H54 (cell line): ENCODE measurements at places on chromosomes 6 and 20.

DNA sequence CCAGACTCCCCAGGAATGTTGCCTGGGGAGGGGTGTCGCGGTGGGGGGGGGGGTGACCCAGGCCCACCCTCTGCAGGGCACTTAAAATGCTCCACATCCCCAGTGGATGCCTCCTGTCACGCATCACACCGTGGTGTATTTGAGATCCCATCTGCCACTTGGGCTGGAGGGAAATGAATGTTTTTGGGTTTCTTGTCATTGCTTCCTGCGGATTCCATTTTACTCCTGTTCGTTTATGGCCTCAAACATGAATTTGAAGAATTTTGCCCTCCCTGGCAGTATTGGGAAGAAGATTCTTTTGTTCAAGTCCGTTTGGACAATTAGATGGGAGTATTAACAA, 544 bp upstream of the KHDC1 start:
- DNase-seq, result no peak

- DNase-seq, result no peak
Measured at GRCh38 chr20:19809505-19809904, 51.4 kb downstream of the RIN2 start.

DNA sequence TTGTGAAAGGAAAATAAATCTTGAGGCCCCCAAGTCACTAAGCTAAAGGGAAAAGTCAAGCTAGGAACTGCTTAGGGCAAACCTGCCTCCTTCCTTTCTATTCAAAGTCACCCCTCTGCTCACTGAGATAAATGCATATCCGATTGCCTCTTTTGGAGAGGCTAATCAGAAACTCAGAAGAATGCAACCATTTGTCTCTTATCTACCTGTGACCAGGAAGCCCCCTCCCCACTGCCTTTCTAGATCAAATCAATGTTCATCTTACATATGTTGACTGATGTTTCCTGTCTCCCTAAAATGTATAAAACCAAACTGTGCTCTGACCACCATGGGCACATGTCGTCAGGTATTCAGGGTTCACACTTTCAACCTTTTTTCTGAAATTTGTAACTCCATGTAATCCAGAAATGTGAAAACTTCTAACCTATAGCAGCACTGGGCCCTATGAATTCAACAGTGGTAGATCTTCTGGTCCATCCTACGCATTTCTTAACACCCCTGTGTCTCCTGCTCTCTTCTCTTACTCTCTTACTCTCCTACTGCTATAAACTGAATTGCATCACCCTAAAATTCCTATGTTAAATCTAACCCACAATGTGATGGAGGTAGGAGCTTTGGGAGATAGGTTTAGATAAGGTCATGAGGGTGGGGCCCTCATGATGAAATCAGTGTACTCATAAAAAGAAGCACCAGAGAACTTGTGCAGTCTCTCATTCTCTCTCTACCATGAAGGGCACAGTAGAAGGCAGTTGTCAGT, 89.3 kb downstream of the EPB41L2 start:
- DNase-seq, result no peak

GRCh38 chr6:133893946-133894345, 5.0 kb downstream of the TCF21 start:
- DNase-seq, result no peak

DNA sequence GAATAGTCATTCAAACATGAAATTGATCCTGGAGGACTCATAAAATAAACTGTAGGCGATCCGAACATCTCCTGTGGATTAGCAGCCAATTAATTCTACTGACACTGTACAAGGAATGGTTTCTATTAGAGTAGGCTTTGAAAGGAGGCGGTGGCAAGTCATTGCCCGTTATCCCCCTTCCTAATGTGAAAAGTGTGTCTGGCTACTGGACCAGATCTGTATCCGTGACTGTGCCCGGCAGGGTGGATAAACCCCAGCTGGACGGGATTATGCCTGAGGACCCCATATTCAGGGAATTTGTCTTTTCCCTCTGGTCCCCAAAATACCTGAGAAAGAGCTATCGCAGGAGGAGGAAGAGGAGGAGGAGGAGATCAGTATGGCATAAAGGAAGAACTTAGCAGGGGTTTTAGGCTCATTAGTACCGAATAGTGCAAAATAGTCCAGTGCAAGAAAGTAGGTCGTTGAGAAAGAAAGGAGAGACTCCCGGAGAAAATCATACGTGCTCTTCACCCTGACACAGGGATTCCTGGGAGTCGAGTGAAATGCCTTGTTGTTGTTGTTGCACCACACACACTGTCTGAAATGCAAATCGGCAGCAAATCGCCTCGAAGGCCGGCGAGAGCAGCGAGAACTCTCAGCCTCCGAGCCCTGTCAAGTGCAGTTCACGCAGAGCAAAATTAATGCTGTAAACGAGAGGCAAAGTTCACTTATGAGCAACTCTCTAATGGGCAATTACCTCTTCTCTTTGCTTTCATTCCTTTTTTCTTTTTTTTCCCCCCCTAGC, 178.9 kb upstream of the ARID1B start:
- DNase-seq, result no peak

GRCh38 chr6:117028256-117028655, 151.2 kb downstream of the RFX6 start:
- DNase-seq, result no peak

DNA sequence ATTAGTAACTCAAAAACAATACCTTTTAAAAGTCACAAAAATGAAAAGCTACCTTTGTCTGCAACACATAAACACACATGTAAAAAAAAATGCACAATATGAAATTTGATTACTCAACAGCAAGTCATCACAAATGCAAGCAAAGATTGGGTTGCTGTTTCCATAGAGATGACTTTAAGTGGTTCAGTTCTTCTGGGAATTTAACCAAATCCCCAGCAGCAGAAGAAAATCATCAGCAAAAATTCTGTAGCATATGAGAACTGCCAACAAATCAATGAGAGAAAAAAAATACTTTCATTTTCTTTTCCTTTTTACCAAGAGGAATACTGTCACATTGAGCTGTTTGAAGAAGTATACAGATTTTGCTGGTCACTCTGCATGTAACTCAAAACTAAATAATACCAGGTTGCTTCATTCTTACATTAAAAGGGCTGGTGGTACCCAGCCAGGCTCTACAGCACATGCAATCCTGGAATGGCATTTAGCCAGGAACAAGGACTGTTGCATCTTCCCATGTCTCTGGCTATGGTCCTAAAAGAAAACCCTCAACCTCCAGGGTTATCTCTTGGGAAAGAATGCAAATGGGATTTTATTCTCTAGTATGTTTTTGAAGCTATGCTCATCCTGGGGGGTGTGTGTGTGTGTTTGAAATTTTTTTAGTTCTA, 158.3 kb downstream of the OPRM1 start:
- DNase-seq, result no peak

- no peak for DNase-seq
Measured at GRCh38 chr20:34544109-34544796, 14.3 kb upstream of the MAP1LC3A start.

DNA sequence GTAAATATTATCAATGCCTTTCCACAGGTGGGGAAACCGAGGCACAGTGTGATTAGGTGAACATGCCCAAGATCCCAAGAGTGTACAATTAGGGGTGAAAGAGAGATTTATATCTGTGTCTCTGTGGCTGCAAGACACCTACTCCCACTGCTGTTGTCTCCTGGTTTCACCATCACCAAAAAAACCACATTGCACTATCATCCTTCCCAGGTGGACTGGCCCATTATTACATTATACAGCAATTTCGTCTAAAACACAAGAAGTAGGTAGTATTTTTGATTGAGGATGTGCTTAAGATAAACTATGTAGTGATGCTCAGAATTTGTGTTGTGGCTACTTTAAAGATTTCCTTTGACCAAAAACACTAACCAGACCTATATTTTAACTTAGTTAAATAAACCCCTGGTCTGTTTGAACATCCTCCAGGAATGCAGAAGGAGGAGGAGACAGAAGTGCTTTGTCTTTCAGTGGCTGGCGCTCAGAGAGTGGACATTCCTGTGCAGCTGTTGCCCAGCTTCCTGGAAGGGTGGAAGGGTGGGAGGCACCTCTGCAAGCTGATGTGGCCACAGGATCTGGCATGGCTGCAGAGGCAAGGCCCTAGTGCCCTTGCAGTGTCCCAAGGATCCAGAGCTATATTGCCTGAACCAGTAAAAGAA, 23.8 kb downstream of the DCBLD1 start:
- DNase-seq, result no peak

DNA sequence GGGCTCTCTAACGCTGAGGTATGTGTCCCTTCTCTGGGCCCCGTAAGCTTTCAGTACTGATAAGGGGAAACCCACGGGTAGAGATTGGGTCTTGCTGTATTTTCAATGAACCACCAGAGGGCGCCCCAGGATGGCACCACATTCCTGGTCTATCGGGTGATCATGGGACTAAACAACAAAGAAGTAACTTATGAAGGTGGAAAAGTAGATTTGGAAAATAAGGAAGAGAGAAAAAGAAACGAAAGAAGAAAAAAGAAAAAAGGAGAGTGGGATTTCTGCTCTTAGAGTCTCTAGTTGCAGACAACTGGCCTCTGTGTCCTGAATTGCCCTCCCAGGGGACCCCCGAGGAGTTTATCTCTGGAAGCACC, 93.8 kb downstream of the GMPR start:
- DNase-seq, result no peak

DNA sequence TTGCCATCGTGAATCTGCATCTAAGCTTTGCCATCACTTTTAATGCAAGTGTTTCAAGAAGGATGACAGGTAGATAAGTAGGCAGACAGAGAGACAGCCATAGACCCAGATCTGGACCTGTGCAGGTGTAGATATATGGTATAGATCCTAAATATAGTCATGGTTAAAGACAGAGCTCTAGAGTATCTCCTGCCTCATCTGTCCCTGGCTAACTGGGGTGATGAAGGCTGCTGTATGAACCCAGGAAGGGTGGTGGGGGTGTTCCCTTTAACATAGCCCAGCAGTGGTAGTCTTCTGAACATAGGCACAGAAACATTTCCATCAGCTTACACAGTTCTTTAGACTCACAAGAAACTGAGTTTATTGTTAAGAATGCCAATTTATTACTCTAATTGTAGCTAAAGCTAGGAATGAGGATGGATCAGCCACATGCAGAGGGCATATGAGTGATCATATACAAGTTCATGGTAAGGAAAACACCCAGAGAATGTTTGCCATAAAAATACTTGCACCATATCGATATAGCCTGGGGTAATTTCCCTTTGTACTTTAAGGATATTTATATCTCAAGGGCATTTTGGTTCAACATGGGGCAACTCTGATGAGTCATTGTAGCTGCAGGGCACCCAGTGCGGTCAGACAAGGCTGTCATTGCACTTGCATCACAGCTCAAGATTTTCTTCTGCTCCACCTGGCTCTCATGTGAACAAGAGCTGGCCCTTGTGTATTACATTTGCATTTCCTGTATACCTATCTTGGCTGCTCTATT, 587.2 kb downstream of the EPM2A start:
- peak; percentile 19 for DNase-seq

GRCh38 chr6:44068607-44069296, 58.5 kb downstream of the MRPL14 start:
- no peak for DNase-seq

- no peak for DNase-seq
Measured at GRCh38 chr6:169176361-169176991, 77.2 kb downstream of the THBS2 start.

GRCh38 chr20:22472447-22473100, 111.8 kb downstream of the FOXA2 start:
- DNase-seq, result no peak

DNA sequence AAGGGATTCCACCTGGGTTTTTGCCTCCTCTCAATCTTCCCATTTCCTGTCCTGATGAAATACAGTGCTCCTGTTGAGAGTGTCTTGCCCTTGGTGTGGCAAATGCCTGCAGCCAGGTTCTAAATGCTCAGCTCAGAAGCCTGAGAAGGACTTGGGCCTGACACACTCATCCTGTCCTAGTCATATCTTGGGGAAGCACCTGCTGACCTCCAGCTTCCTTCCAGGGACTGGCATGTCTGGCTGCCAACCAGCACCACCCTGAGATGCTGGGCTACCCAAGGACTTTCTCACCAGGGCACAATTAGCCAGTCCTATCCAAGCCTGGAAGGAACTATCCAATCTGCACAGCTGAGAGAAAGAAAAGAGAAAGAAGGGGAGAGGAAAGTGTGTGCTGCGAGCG, 43.4 kb downstream of the LRFN2 start:
- no peak for DNase-seq
